ENCODE measurements at places on chromosomes 2 and 18. TPM values are rescaled to one million over a fixed set of nuclear protein-coding genes. Genes with fewer than 3 reads are reported as not detected.
A peak's percentile ranks its signal among the peaks of the same experiment; 100 is the strongest.

GRCh38 chr2:241540771-241541561, 17.6 kb upstream of the BOK start:
- H3K4me3 ChIP-seq = no peak overlapping the region
- H3K27ac ChIP-seq = no peak overlapping the region
- H3K4me1 ChIP-seq = peaks cover 11% of the 10 kb centered on the region
- DNase-seq = peak; percentile 54

DNA sequence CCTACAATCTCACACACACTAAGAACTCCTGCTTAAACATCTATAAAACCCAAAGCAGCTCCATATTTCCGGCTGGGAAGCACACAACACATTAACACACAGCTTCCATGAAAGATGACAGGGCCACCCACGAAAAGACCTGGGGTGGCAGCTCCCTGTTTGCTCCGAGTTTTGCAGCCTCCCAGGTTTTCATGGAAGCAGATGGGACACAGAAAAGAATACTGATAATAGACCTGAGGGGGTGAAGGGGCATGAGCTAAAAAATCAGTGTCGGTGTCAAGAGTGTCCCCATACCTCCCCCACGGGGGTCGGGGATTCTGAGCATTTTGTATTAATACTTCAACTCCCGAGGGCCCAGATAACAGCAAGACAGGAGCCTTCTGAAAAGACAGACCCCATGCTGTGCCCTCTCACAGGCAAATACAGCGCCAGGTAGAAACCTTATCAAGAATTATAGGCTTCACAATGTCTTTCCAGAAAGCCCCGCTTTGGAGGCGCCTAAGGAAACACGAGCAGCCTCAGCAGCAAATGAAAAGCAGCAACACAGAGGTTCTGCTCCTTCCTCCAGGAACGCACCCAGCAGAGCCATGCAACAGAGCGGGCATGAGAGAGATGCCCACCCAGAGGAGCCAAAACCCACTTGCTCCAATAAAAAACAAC, 50.5 kb downstream of the ZNF516 start:
- H3K4me3 ChIP-seq = no peak overlapping the region
- H3K4me1 ChIP-seq = no peaks in the 10 kb centered on the region
- H3K27me3 ChIP-seq = no peaks in the 10 kb centered on the region
- H3K27ac ChIP-seq = no peak overlapping the region
- no peaks in the 10 kb centered on the region for H3K36me3 ChIP-seq

GRCh38 chr2:141810148-141810547, 320.7 kb downstream of the LRP1B start:
- no peaks in the 10 kb centered on the region for H3K4me1 ChIP-seq
- no peaks in the 10 kb centered on the region for H3K27me3 ChIP-seq
- no peaks in the 10 kb centered on the region for H3K36me3 ChIP-seq
- H3K27ac ChIP-seq = no peak overlapping the region
- H3K4me3 ChIP-seq = no peak overlapping the region
- no peak for DNase-seq

Gene TLX2
- not detected for total RNA-seq

DNA sequence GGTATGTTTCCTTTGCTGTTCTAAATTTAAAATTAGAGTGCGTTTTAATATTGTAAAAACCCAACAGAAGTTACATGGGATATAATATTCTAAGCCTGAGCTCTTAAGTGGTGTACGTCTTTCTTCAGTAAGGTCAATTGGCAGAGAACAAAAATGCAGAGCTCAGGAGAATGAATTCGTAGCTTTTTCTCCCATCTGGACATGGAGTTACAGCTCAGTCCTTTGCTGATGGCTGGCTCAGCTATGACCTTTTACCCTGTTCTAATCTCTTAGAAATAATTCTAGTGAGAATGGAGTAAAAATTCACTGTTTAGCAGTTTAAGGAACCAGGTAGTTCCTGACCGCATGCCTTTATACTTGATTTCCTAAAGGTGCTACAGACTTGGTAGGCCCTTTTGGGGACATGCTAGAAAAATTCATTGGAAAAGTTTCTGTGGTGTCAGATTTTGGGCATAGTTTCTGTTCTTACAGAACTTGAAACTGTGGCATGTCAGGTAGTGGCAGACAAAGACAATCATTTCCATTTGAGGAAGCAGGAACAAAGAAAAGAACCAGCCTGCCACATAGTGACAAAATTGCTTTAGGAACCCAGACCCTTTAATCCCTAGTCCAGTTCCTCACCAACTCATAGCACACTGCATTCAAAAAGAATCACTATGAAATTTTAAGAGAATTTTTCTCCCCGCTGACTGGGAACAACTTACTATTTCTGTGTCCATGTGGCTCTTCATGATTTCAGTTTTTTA, 566.8 kb upstream of the ZNF804A start:
- H3K27me3 ChIP-seq = no peaks in the 10 kb centered on the region
- H3K4me1 ChIP-seq = no peaks in the 10 kb centered on the region
- no peak overlapping the region for H3K4me3 ChIP-seq
- H3K27ac ChIP-seq = no peak overlapping the region
- H3K36me3 ChIP-seq = no peaks in the 10 kb centered on the region
- DNase-seq = no peak

GRCh38 chr2:138846216-138846821, 66.1 kb upstream of the NXPH2 start:
- no peaks in the 10 kb centered on the region for H3K36me3 ChIP-seq
- no peak for DNase-seq
- no peak overlapping the region for H3K27ac ChIP-seq
- H3K4me1 ChIP-seq = no peaks in the 10 kb centered on the region

GRCh38 chr2:200039724-200040650, 84.6 kb downstream of the MAIP1 start:
- H3K4me3 ChIP-seq = no peak overlapping the region
- H3K36me3 ChIP-seq = no peaks in the 10 kb centered on the region
- no peak overlapping the region for H3K27ac ChIP-seq
- DNase-seq = no peak

- H3K36me3 ChIP-seq = no peaks in the 10 kb centered on the region
- no peaks in the 10 kb centered on the region for H3K27me3 ChIP-seq
Measured at GRCh38 chr2:184735611-184736010, 137.3 kb downstream of the ZNF804A start.

GRCh38 chr2:238143239-238143951, 4.9 kb downstream of the KLHL30 start:
- H3K27ac ChIP-seq = no peak overlapping the region
- DNase-seq = no peak
- no peak overlapping the region for H3K4me3 ChIP-seq
- H3K36me3 ChIP-seq = no peaks in the 10 kb centered on the region
- H3K27me3 ChIP-seq = no peaks in the 10 kb centered on the region

Gene UCN
- total RNA-seq = 2.2 TPM

GRCh38 chr18:58861353-58861752, 3.3 kb upstream of the ZNF532 start:
- no peak overlapping the region for H3K27ac ChIP-seq
- H3K4me1 ChIP-seq = peaks cover 5% of the 10 kb centered on the region
- H3K36me3 ChIP-seq = no peaks in the 10 kb centered on the region
- H3K4me3 ChIP-seq = no peak overlapping the region
- DNase-seq = no peak

GRCh38 chr2:185757356-185757755, 18.8 kb downstream of the FSIP2 start:
- no peak overlapping the region for H3K27ac ChIP-seq
- no peaks in the 10 kb centered on the region for H3K36me3 ChIP-seq
- no peaks in the 10 kb centered on the region for H3K4me1 ChIP-seq
- no peaks in the 10 kb centered on the region for H3K27me3 ChIP-seq
- H3K4me3 ChIP-seq = no peak overlapping the region

Gene TXNDC2
- not detected for total RNA-seq

GRCh38 chr18:79507546-79508480, 112.1 kb downstream of the NFATC1 start:
- no peaks in the 10 kb centered on the region for H3K27me3 ChIP-seq
- peak; percentile 28 for DNase-seq
- peak overlapping the region; percentile 61 for H3K27ac ChIP-seq

- DNase-seq = no peak
- H3K27me3 ChIP-seq = peaks cover 12% of the 10 kb centered on the region
- no peaks in the 10 kb centered on the region for H3K4me1 ChIP-seq
- no peak overlapping the region for H3K27ac ChIP-seq
- H3K36me3 ChIP-seq = no peaks in the 10 kb centered on the region
Measured at GRCh38 chr2:88919087-88919738, 227.7 kb downstream of the RPIA start.
